NCI-H510A treated with DMSO at 0.1 percent for 48 hours (cell line): ENCODE measurements at places on chromosomes 6 and 20.

GRCh38 chr20:38063911-38064530 lies 30.5 kb downstream of the RPRD1B start:
- no peak for DNase-seq

GRCh38 chr6:77561768-77562314 lies 91.0 kb upstream of the MEI4 start:
- no peak for DNase-seq

DNA sequence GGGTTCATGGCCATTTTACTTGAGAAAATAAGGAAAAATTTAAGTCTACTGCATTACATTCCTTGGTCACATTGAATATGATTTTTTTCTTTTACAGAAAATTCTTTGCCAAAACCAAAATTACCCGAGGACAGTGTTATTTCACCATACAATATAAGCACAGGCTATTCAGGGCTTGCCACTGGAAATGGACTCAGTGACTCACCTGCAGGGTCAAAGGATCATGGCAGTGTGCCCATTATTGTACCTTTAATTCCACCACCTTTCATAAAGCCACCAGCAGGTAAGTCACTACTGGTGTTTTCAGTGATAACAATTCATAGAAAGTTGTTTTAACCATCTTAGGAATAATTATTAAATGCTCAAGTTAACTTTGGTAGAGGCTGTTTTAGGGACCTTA lies 16.2 kb downstream of the SOBP start:
- no peak for DNase-seq

DNA sequence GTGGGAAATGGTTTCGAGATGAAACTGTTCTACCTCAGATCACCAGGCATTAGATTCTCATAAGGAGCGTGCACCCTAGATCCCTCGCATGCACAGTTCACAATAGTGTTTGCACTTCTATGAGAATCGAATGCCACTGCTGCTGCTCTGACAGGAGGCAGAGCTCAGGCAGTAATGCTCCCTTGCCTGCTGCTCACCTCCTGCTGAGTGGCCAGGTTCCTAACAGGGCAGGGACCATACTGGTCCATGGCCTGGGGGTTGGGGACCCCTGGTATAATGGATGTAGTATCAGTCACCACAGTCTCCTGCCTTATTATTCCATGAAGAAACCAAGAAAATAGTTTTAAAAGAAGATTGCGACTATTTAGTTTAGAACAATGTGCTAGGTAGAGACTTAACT lies 127.5 kb downstream of the BCKDHB start:
- DNase-seq = no peak

DNA sequence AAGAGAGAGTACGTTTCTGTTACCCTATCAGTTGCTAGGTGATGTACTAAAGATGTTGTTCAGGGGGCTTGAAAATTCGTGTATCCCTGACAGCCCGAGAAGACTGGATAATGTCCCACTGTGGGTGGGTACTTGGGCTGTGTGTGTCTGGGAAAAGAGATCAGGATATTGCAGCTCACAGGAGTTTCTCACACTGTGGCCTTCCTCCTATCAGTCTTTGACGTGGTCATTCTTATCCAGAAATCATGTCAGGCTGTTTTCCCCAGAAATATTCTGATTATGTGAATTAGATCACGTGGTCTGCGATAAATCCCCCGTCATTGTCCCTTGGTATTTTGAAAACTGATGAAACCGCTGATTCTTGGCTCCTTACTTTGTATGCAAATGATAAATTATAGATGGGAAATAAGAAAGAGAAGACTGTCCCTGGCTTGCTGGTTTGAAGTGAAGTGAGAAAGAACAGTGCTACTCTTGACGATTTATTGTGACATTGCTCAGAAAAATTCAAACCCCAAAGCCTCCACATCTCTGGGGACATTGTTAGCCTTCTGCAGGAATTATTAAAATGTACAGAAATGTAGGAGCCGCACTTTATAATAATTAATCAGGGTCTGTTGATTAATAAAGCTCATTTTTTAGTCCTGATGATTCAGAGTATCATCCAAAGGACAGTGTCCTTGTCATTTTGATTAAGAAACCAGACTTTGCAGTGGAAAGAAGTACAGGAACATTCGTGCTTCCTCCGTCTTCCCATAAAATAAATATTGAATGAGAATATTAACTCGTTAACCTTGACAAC lies 167.5 kb upstream of the TSHZ2 start:
- DNase-seq = no peak

DNA sequence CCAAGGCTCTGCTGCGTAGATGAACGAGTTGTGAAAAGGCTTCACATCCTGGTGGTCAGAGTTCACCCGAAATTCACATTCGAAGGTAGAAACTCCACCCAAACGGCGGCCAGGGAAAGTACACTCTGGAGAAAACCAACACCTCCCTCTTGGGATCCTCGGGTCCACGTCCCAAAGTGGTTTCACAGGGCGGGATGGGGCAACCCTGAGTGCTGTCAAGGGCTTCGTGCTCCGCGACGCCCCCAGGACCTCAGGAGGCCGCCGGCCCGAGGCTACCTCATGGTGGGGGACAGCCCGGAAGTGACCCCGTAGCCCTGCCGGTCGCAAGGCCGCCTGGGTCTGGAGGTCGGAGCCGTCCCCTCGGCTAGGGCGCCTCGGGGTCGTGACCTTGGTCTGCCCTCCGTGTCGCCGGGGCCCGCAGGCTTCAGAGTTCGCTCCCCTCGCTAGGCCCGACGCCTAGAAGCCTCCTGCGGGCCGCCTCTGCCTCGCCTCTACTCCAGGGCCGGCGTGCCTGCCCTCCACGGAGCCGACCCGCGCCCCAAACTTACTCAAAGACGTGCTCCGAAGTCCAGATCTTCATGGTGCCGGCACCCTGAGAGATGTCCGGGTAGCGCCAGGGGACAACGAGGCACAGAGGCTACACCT lies at the start of gene PRELID3B:
TSS of gene PRELID3B (minus strand) at position 636 of the 645 bp plus-strand sequence. CDS start at position 580, 56 bp downstream.
- DNase-seq = no peak

- DNase-seq = no peak
Observed at GRCh38 chr6:26195924-26196845, 109.0 kb downstream of the HFE start.

DNA sequence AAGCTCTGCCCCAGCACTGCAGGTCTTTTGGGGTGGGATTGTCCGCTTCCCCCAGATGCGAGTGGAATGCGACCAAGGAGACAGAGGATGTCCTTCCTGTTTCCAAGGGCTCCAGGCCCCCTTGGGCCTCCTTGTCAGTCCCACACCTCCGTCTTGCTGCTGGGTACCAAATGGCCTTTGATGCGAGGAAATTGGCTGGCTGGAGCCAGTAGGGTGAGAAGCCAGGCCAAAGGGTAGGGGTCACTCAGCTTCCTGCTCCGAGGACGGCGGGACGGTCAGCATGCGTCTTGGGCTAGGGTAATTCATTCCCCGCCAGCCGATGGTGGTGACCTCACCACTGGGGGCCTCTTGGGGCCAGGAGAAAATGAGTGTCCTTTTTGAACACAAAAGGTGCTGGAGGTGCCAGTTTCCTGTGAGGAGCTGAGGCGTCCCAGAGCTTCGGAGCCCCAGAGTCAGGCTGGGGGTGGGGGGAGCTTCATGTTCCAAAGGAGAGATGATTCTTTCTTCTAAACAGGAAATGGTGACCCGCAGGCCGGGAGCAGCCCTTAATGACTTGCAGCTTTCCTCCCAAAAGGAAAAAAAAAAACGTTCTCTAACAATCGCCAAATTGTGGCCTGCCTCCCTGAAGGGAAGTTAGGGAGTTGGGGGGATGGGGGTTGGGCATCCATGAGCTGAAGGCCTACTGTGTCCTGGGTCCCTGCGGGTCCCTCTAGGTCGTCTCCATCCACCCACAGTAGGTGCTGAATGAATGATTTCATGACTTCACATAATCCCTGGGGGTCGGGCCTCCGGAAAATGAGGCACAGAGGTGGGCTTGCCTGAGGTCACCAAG lies 6.7 kb downstream of the SNAI1 start:
- DNase-seq = no peak

DNA sequence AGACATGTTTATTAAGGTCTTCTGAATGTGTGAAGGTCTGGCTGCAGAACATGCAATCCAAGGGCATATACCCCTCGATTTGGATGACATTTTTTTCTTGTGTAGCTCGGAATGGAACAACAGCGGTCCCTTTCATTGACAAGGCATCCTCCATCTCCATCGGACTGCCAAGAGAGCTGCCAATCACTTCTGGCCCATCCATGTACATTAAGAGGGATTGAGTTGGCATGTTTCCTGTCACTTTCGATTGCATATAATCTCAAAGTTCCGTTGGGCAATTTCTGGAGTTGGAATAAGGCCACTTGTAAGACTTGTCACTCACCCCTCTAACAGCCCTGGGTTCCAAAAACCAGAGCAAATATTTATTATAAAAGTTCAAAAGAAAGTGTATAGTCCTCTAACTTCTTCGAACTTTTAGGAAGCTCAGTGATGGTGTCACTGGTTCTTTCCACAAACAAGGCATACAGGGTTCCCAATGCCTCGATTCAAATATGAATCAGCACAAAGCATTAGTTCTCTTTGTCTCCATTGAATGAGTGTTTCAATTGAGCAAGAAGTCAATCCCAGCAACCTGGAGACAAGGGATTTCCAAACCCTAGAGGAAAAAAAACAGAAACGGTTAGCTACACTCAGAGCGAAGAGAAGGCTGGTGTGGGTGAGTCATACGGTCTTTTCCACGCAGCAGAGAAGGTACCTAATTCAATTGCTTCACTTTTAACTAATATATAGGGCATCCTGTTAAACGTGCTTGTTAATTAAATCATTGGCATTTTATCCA lies 10.9 kb downstream of the ZNF217 start:
- no peak for DNase-seq

DNA sequence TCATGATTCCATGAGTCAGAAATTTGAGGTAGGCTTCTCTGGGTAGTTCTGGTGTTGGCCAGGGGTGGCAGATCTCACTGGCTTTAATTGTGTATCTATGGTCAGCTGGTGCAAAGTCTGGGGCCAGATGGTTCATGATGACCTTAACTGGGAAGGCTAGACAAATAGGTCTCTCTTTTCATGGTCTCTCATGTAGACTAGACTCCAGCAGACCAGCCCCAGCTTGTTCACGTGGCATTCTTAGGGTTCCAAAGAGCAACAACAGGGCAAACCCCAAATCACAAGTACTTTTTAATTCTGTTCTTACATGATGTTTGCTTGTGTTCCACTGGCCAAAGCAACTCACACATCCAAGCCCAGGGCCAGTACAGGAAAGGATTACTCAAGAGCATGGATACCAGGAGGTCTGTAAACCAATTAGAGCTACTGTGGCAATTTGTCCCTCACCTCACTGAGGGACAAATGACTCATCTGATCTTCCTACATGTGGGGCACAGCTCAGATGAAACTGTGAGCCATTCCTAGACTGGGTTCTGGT lies 79.5 kb upstream of the PBOV1 start:
- DNase-seq = no peak

DNA sequence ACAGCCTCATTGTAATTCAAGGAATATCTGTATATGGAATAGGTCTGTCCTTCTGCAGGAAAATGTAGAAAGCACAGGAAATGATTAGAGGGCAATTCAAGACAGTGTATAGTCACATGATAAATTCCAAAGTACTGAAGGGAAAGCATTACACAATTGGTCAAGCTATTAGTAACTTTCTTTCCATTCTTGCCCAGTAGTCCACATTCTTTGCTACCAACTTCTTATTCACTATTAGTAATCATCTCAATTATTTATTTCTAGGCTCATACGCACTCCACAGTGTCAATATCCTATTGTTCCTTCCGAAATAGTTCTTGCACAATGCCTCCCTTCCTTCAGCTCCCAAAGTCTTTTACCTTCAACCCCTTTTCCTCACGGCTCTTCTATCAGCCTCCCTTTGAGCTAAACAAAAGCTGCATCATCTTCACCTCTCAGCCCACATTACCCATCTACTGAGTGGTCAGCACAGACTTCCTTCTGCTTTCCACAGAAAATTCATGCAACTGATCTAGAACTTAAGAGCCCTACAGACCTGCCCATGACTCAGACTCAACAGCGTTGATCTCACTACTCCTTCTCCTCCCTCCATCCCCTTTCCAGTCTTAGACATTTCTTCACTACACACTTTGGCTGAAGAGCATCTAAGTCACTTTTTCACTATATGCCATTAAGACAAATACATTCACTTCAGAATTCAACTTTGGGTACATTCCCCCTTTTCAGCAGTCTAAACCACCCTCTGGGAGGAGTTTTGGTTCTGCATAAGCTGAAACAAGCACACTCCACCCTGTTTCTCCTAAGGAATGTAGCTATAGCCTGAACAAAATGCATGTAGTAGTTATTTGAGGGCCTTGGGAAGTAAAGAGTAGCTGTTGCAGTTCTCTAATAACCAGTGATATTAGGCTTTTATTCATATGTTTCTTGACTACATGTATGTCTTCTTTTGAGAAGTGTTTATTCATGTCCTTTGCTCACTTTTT lies 157.9 kb downstream of the KIF16B start:
- DNase-seq = no peak

GRCh38 chr6:99416892-99417767 lies 8.0 kb downstream of the PNISR start:
- DNase-seq = no peak

DNA sequence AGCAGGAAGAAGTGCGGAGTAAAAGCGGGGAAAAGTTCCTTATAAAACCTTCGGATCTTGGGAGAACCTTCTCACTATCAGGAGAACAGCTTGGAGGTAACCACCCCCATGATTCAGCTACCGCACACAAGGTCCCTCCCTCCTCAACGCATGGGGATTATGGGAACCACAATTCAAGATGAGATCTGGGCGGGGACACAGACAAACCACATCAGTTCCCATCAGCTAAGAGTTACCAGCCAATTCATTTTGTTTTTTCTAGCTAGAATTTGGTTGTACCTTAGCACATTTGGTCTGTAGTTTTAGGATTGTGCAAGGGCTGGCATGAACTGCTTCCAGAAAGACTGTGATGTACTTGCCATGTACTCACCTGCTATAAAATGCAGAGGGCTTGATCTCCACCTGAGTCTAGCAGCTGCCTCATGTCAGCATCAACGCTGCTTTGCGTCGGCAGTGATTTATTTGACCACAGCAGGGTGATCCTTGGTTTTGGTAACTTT lies 94.7 kb upstream of the SLC2A12 start:
- no peak for DNase-seq

DNA sequence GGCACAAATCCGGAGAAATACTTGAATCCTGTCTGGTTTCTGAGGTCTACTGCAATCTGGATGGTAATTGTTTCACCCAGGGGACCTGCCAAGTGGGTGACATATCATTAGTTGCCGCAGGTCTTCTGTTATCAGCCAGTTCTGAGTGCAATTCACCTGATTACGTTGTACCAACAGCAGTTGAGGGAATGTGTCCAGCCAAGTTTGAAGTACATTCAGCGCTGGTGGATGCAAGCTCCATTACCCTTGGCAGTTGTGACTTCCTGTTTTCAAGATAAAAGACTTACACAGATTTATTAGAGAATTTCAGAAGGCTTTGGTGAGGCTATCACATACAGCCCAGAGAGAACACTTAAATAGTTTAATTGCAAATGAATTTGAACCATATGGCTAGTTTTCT lies 42.8 kb downstream of the FNDC1 start:
- DNase-seq = no peak

GRCh38 chr6:125252891-125253290 lies 48.9 kb downstream of the HDDC2 start:
- no peak for DNase-seq

DNA sequence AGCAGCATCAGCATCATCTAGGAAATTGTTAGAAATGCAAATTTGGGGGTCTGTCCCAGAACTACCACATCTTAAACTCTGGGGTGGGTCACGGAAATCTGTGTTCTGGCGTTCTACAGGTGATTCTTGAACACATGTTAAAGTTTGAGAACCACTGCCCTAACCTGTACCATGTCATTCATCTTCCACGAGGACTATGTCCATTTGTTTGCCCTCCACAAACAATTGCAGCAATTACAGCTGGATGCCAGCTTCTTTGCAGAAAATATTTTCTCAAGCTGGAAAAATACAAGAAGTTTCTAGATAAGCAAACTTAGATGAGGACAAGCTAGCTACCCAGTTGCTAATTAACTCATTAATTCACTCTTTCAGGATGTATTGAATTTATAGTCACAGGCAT lies 54.1 kb downstream of the MAFB start:
- DNase-seq = no peak
